ENCODE measurements at places on chromosomes 1 and 21.

DNA sequence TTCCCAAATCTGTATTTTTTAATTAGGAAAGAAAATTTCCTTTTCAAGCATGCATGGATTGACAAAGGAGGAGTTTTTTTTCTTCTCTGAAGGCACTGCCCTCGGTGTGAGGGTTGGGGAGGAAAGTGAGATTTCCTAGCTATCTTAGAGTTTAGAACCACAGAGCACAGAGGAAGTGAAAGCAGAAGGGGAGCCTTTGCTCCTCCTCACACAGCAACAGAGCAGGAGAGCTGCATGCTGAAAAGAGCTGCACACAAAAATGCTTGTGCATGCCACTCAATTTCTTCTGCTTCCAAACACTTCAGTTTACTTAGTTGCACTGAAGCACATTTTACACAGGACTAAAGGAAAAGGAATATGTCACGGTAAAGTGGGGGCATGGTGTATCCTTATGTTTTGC is 308.1 kb downstream of the GPATCH2 start:
- no peak for DNase-seq

DNA sequence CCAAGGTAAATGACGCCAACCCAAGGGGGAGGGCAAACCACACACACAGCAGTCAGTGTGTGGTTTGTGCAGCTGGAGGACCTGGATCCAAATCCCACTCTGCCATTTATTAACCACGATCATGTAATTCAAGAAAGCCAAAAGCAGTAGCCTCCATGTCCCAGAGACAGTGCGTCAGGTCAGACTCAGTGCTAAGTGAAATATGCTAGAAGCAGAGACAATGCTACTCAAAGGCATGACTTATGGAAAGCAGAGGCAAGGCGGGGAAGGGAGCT is 13.6 kb downstream of the TTC39A start:
- DNase-seq: no peak

DNA sequence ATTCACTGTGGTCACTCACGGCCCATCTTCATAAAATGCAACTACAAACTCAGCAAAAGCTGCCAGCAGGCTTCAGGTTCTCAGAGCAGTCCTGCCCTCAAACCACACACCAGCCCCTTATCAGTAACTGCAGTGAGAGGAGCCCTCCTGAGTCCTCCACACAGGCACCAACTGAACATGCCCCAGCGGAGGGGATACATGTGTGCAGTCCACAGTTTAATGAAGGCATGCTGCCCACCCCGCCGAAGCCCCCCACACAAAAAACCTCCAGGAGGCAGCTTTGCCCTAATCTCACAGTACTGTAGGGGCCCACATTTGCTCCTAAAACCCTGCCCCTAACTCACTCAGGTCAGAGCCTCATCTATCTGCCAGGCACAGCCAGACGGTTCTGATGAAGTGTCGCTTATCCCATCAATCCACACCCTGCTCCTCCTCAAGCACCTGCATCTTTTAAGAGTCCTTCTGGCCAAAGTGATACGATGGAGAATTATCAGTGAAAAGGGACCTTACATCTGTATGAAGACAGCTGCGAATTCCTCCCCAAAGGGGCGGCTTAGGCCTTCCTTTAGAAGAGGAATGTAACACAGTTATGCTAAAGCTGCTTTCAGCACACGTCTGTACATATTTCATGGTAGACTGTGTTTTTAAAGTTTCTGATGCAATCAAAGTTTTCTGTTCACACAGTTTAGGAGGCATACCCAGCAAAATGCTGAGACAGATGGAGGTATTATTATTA is 3.5 kb downstream of the ABCB10 start:
- DNase-seq: no peak

DNA sequence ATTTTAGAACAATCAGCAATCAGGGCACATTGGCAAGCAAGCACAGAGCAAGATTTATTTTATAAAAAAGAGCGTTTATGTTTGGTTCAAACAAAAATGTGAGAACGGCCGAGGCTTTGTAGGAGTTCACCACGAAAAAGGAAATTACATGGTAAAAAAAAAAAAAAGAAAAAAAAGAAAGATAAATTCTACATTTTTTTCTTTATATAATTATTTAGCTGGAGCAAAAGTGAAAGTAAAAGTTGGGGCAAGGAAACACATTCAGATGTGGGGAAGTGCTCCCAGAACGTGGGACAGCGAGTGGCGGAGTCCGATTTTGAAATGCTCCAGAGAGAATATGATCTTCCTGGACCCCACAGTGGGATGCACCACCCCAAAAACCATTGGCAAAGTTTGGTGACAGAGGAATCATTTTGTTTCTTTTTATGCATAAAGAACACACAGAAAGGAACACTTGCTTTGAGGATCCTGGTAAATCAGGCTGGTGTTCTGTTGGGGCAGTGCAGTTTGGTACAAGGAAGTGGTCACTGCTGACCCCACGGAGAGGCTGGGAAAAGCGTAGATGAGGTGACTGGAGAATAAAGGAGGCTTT is 16.3 kb upstream of the ATP5PO start:
- no peak for DNase-seq

GRCh38 chr1:161158316-161159010 is 837 bp upstream of the USP21 start:
- DNase-seq: no peak

- no peak for DNase-seq
Observed at GRCh38 chr1:31441073-31441472, 28.1 kb downstream of the SERINC2 start.

DNA sequence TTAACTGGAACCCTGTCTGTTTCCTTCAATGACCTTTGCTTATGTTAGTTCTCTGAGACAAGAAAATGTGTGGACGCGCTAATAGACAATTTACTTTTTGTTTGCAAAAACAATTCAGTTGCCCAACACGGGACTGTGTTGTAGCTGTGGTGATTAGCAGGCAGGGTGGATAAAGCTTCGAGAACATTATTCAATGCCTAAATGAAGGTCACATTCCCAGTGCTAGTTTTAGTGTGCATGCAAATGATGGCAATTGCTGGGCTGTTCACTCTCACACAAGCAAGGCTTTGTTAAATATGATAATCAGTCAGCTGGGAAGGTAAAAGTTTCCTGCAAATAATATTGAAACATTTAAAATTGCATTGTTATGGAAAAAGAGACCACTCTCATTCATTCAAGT is 188.4 kb downstream of the BACH1 start:
- DNase-seq: no peak

- no peak for DNase-seq
Observed at GRCh38 chr1:12057940-12058687, 5.0 kb upstream of the TNFRSF8 start.

DNA sequence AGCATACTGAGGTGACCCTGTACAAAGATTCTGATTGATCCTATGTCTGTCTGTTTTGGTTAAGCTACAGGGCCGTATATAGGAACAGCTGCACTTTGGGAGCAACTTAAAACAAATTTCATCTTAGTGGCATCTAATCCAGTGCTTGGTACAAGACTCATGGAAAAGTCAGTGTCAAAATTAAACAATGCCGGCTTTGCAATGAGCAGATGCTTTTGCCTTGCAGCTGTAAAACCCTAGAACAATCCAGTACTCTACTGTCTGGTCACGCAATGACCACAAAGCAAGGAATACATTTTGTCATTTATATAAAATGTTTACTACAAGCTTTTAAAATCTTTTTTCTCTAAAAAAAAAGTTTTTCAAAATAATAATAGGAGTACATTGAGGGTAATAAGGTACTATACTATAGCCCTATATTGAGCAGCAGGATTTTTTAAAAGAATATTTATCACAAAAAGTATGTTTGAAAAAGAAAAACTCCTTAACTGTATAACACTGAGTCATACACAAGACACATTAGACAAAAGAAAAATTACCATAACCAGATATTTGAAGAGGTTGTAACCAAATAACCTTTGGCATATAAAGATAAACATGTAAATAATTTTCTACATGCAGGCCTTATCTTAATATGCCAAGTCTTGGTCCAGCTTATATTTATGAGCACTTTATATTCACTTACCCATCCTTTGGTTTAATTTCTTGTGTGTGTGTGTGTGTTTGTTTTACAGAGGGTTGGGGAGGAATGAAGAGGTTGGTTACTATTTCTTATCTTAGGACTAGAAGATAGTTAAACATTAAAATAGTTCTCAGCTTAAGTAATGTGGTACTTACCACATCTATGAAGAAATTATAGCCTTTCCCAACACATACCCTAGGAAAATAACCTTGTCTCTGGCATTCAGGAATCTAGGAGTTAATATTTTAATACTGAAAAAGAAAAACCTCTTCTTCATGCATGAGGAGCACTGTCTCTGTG is 262.3 kb downstream of the FAF1 start:
- no peak for DNase-seq

DNA sequence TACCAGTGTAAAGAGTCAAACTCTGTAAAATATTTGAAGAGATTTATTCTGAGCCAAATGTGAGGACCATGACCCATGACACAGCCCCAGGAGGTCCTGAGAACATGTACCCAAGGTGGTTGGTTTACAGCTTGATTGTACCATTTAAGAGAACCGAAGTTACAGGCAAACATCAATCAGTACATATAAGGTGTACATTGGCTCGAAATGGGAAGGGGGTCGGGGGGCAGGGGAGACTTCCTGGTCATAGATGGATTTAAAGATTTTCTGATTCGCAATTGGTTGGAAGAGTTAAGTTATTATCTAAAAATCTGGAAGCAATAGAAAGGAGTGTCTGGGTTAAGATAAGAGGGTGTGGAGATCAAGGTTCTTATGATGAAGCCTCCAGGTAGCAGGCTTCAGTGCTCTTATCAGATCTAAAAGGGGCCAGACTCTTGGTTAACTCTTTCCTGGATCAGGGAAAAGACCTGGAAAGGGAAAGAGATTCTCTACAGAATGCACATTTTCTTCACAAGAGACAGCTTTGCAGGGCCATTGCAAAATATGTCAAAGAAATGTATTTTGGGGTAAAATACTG is 47.5 kb upstream of the NTPCR start:
- DNase-seq: no peak

DNA sequence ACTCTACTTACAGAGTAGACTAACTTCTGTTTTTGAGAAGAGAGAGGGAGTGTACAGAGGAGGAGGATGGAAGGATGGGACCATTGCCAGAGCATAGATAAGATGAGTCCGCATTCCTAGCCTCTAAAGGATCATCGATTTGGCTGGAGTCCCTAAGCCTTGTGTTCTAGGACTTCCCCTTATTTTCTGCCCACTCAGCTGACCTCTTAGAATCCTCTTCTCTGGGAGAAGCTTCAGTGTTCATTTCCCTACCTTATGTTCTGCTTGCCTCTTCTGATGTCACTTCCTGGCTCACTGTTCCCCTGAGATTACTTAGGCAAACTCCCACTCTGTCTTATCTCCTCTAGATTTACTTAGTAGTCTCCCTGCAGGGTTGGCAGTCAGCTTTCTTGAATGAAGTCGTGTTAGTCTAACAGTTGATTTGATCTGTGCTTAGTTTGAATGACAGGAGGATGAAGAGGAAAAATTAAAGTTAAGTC is 156.7 kb downstream of the SYT2 start:
- DNase-seq: no peak

- peak; percentile 54 for DNase-seq
Observed at GRCh38 chr1:172069534-172069933, 228.2 kb downstream of the DNM3 start.

GRCh38 chr1:158679289-158679688 is 7.2 kb downstream of the SPTA1 start:
- no peak for DNase-seq

DNA sequence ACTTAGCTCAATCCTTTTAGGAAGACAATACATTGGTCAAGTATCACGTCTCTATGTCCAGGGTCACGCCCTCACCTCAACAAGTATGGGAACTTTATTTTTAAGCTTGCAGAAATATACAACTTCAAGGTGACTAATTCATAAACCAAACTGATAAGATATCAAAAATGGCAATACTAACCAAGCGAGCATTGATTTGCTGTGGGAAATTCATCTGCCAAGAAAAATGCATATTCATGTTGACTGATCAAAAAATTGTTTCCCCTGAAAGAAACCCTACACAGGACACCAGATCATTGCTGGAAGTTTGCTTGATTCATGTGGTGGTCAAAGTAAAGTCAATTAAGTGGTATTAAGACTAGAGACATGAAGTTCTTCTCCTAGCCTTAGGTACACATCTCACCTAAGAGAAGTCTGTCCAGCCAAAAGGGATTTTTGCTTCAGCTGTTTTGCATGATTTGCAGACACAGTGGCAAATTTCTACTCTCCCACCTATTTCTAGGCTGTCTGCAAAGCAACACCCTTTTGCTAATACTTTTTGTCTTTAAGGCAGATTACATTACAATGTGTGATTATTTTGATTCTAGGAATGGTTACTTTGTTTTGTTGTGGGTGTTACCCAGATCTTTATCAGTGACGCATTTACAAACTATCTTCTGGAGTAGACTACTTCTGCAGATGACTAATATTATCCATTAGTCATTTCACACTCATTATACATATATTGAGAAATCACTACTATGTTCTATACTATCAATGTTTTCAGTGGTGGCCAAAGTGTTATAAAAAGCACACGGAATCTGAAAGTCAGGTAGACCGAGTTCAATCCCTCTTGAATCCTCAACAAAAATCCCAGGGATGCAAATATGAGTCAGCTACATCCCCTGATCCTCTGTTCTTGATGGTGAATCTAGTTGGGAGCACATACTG is 12.4 kb downstream of the SAMSN1 start:
- no peak for DNase-seq

DNA sequence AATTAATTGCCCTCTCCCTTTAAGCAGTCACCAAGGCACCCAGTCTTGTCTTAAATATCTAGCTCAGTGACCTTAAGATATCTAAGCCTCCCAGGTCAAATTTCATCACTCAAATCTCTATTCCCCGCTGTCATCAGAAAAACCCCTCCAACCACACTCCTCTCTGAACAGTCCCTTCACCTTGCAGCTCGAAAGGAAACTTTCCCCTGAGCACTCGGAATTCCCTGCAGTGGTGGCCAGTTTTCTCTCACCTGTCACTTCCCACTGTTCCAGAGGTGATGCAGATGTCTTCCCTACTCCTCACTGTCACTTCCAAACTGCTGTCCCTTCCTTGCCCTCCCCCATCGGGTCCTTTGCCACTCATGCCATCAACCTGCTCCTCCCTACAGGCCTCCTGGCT is 15.3 kb upstream of the SSX2IP start:
- no peak for DNase-seq

DNA sequence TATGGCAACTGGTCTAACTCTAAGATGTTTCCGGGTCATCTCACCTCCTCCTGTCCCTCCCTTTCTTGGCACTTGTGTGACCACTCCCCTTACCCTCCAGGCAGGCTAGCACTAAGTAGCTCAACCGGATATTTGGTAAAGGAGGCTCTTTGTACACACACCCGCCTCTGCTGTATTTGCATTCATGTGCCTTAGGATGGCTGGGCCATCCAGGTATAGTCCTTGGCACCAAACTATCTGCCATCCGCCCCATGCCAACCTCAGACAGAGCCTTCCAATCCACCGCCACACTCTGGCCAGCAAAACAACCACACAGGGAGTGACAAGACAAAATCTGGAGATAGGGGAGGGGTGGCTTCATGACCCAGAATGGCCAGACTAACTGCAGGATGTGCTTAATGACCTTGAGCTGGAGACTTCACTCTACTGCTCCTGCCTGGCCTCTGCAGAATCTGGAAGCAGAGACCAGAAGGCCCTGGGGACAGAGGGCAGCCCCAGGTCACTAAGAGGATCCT is 59.5 kb downstream of the CDK18 start:
- no peak for DNase-seq

All from right forelimb (tissue), 1 donor.